ENCODE measurements at places on chromosomes 12 and 14.

- DNase-seq: no peak
Measured at GRCh38 chr14:31235462-31235861, 27.9 kb upstream of the HECTD1 start.

DNA sequence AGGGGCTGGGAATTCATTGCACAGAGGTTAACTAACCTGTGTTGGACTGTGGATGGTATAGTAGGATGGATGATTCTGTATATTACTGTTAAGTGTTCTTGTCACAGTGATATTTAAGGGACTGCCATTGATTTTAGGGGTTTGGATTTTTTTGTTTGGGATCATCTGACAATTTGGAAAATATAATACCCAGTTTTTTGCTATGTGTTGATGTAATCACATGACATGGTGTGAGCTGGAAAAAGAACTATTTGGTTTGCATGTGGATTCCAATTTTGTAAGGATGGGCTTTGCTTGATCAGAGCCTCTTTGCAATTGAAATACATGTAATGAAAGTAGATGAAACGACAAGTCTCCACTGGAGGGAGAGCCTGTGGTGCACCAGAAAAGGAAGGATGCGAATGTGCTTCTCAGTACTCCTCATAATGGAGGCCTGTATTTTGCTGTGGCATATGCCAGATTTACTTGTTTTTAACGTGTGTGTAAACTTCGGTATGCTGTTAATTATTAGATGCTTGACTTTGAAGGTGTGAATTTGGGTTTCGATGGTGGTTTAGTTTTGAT, 2.7 kb downstream of the DYRK2 start:
- DNase-seq: peak; percentile 49

DNA sequence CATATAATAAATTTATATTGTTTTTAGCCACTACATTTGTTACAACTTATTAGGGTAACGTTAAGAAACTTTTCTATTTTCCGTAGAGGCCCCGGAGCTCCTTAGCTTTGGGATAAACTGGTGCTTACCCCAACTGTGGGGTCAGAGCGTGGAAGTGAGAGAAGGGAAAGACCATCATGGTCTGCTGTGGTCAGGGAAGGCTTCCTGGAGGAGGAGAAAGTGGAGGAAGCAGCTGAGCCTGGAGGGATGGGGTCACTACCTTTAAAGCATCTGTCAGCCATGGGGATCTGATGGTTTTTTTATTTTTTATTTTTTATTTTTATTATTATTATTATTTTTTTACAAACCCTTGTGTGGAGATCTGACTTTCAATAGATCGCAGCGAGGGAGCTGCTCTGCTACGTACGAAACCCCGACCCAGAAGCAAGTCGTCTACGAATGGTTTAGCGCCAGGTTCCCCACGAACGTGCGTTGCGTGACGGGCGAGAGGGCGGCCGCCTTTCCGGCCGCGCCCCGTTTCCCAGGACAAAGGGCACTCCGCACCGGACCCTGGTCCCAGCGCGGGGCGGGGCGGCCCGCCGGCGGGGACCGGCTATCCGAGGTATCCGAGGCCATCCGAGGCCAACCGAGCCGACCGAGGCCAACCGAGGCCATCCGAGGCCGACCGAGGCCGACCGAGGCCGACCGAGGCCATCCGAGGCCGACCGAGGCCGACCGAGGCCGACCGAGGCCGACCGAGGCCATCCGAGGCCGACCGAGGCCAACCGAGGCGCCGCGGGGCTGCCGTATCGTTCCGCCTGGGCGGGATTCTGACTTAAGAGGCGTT, 1101.2 kb upstream of the TMEM132C start:
- peak; percentile 63 for DNase-seq

DNA sequence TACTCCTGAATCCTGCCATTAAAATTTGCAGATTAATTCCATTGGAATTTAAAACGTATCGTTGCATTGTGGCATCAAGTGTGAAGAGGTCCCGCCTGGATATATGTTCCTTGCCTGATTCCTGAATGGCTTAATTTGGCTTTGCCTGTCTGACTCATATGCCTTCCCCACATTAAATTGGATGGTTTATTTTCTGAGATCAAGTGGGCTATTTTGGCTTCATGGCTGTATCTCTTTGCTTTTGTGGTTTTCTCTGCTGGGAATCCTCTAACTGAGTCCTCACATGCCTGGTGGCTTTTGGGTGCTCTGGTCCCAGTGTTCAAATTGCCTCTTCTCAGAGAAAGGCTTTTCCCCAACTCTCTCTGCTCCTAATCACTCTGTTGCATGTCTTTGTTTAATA, 127.9 kb upstream of the DYRK2 start:
- DNase-seq: no peak

DNA sequence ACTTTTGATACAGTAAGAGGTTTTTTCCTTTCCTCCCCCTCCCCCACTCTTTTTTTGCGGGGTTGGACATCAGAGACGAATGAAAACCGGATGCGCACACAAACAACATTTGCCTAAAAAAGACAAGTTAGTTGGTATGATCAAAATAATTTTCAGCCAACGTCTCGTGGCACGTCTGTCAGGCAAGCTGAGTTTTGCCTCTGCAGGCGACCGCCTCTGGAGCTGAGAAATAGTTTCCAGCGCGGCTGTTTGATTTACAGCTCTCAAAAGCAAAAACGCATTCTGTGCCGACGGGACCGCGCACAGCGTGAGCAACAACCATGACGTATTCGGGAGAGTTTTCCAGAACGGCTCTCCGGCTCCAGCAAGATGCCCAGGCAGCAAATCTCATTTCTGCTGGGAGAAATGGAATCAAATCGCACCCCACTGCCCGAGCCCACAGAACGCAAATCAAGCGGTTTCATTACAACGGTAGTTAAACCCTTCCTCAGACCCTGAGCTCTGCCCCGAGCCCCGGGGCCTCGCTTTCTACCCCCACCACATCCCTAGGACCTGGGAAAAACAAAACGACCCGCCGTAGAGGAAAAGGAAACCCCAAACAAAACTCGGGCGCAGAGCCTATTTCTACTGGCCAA, 14.2 kb upstream of the CALM1 start:
- DNase-seq: peak; percentile 63

DNA sequence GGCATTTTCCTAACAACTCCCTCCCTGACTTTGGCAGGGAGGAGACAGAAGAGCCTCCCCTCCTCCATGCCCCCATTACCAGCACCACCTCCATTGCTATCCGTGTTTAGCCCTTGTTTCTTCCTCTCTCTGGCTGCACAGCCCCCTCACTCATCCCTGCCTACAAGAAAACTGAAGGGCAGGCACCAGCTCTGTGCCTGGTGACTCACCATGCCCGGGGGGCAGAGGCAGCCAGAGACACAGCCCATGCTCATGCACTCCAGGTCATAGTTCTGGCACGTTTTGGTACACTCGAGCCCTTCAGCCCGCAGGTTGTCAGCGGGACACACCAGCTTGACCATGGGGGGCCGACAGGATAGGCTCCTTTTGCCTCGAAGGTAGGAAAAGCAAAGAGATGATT, 80.4 kb downstream of the VWF start:
- no peak for DNase-seq

DNA sequence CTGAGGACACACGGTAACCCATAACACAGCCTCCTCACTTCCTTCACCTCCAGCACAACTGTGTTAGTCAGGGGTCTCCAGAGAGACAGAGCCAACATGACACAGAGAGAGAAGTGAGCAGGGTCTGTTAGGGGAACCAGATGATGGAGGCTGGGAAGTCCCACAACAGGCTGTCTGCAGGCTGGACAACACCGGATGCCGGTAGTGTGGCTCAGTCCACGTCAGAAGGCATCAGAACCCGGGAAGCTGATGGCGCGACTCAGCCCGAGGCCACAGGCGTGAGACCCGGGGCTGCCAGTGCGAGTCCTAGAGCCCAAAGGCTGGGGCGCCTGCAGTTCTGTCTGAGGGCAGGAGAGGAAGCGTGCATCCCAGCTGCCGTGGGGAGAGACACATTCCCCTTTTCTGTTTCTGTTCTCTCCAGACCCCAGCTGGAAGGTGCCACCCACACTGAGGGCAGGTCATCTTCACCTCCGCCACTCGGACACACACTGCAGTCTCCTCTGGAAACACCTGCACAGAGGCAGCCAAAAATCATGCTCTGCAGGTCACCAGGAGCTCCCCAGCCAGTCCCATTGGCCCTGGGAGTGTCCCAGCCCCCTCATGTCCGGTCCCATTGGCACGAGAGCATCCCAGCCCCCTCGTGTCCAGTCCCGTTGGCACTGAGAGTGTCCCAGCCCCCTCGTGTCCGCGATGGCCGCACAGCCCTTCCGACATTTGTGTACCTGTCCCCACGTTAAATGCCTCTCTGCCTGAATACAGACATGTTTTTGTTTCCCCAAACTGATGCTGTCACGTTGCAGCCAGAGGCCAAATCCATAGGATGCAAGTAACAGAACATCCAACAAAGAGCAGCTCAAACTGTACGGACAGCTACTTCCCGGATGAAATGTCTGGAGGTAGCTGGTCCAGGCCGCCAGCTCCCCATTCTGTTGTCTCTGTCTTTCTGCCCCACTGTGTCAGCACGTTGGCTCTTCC, 7.9 kb upstream of the FBRSL1 start:
- no peak for DNase-seq

- no peak for DNase-seq
Measured at GRCh38 chr12:29644536-29645162, 139.1 kb downstream of the TMTC1 start.

DNA sequence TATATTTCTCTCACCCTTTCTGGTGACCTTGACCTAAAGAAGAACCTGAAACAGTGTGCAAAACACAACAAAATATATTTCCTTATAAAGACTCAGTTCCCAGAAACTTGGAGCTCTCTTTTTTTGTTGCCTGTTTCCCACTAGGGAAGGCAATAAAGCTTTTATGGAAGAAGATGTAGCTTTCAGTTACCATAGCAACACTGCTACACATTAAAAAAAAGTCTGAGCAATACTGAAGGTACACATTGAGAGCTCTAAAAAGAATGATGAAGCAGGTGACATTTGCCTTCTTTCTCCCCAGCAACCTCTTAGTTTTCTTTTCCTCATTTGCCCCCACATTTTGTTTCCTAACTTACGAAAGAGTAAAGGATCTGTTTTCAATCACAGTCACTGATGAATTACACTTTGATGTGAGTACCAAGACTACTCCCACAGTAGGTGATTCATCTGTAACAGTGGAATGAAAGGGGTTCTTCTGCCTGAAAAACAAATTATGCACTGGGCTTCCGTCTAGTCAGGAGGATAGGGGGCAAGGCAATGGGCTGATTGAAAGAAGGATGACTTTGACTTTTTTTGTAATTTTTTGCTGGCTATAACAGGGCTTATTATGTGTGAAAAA, 1.1 kb upstream of the CATSPERB start:
- no peak for DNase-seq

DNA sequence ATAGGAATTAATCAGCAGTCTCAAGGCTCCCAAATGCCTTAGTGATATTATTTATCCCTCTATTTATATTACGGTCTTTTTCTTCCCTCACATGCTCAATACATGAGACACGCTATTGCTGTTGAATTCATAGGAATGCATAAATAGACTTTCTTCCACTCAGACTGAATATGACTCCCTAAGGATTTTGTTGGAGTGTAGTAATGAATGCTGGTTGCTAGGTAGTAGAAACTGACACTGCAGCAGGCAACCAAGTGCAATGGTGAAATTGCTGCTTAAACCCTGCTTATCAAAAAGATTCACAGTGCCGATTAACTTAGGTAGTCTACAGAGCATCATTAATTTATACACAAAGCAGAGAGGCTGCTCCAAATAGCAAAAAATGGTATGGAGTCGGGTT, 168.2 kb downstream of the KCNC2 start:
- no peak for DNase-seq

GRCh38 chr14:96090441-96091148, 51.4 kb downstream of the C14orf132 start:
- DNase-seq: peak; percentile 20

DNA sequence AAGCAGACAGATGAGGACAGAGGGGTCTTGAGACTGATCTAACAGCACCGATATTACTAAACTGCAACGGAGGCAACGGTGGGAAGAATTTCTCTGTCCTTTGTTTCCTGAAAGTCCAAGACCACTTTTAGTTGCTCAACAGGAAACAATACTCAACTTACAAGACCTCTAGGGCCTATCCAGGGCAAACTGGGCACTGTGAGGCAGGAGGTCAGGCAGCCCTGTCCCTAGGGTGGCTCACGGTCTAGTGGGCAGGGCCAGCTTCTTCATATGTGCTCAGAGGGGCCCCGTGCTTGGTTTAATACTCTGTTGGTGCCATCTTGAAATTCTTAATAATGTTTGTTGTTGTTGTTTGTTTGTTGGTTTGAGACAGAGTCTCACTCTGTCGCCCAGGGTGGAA, 14.2 kb downstream of the SSH1 start:
- DNase-seq: no peak

GRCh38 chr14:103854822-103855733, 7.7 kb upstream of the PPP1R13B start:
- no peak for DNase-seq

- no peak for DNase-seq
Measured at GRCh38 chr12:105930557-105931503, 207.9 kb downstream of the NUAK1 start.

- DNase-seq: no peak
Measured at GRCh38 chr12:92425165-92425564, 277.6 kb upstream of the PLEKHG7 start.

DNA sequence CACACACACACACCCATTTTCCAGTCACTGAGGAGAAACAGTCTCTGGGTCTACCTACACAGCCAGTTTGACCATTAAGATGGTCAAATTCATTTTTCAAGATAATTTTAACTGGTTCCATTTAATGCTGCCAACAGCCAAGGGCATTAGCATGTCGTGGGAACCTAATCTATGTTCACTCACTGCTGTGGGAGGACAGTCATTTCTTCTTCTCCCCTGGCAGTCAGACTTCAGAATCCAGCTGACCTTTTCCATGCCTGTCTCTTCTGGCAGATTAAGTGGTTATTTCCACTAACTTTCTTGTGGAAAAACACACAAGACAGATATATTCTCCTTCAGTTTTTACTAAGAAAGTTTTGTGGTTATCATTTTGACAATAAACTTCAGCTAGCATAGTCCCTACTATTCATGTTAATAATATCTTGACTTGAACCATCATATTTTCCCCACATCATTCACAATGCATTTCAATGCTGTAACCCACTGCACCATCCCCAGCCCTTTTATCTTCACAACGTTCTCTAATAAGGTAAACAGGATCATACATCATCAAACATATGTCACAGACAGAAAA, 82.2 kb downstream of the DAD1 start:
- DNase-seq: no peak

GRCh38 chr14:63204407-63205043, at the start of gene RHOJ:
Gene RHOJ, plus strand, starts transcription at chr14:63204443. Its CDS starts 427 bp downstream, at chr14:63204870.
- DNase-seq: peak; percentile 35
